Stimulated activated CD4-positive, alpha-beta T cell treated with anti-CD3 and anti-CD28 coated beads, Interleukin-12 subunit alpha, Interleukin-12 subunit beta, amount 100 ng/mL, for 48 hours (primary cell): ENCODE measurements at places on chromosomes 4 and X.

DNA sequence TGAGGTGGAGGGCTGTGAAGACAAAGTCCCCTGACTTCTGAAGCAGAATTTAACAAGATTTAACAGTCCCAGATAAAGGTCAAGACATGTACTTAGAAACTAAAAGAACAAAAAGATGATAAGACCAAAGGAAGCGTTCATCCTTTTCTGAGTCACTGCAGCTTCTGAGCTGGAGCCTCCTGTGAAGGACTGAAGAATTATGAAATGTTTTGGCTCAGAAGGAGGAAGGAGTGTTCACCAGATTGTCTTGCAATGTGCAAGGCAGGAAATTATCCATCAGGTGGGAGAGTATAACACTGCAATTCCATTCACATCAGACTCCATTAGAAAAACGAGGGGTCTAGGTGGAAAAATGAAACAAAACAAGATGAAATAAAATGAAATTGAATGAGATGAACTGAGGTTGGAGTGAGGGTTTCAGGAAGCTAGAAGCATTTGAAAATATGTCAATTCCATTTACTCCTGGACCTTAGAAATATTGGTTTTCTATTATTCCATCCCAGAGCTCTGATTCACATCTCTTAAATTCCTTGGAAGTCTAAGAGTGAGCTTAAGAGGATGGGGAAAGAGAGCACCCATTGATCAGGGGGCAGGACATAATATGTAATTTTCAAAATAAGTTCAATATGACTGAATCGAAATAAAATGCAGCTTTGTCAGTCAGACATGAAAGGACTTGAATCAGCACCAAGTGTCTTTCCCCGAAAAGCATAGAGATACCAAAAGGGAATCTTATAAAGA lies 186.1 kb upstream of the LNX1 start:
- DNase-seq = no peak

GRCh38 chrX:1152090-1152489 lies 60.4 kb downstream of the CRLF2 start:
- no peak for DNase-seq

DNA sequence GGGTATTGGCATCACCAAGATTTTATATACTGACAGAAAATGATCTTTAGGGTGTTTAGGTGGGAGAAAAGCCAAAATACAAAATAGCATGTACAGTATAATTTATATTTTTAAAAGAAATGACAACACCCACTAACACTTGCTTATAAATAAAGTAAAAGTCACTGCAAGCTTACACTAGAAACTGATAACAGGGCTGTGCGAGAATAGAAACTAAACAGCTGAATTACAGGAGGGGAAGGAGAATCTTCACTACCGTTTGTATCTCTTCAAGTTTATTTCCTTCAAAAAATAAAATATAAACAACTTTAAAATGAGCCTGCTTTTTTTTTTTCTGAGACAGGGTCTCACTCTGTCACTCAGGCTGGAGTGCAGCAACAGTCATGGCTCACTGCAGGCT lies 22.8 kb downstream of the GRSF1 start:
- DNase-seq = no peak

DNA sequence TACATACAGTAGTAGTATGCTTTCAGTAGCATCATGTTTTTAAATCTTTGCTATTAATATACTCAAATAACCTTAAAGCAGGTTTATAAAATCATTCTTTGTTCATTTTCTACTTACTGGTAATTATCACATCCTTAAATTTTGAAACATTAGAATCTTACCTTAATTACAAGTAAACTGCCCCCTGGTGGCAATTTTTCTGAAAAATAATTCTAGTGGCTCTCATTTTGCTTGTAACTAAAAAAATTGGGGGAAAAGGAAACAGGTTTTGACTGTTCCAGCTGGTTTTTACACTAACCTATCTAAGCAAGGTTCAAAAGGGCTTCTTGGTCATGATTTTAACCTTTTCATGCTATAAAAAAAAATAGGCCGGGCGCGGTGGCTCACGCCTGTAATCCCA lies 18.5 kb upstream of the DCAF4L1 start:
- DNase-seq = peak; percentile 17

DNA sequence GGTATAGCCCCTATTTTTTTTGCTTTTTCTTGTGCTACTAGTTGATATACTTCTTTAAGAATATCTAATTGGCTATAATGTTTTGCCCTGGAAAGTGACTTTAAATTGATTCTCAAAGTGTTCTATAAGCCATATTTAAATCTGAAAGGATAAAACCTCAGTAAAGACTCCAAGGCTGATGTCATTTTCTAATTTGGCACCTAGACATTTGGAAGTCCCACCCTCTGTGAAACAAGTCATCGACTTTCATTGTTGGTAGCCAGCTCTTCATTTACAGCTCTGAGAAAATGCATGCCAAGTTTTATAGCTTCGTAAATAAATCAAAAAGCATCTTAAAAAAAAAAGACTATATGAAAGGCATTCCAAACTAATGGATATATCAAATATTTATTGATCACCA lies 18.0 kb upstream of the STAG2 start:
- no peak for DNase-seq

GRCh38 chrX:42943051-42943974 lies 165.3 kb upstream of the PPP1R2C start:
- no peak for DNase-seq

- no peak for DNase-seq
Observed at GRCh38 chr4:25879991-25880651, 17.3 kb upstream of the SEL1L3 start.

- no peak for DNase-seq
Observed at GRCh38 chr4:24973404-24973746, 57.4 kb downstream of the LGI2 start.

- DNase-seq = no peak
Observed at GRCh38 chrX:33385546-33385945, 174.2 kb upstream of the DMD start.

GRCh38 chr4:121428721-121429120 lies 47.9 kb upstream of the QRFPR start:
- no peak for DNase-seq

- DNase-seq = no peak
Observed at GRCh38 chr4:183863155-183863825, 41.8 kb upstream of the STOX2 start.

DNA sequence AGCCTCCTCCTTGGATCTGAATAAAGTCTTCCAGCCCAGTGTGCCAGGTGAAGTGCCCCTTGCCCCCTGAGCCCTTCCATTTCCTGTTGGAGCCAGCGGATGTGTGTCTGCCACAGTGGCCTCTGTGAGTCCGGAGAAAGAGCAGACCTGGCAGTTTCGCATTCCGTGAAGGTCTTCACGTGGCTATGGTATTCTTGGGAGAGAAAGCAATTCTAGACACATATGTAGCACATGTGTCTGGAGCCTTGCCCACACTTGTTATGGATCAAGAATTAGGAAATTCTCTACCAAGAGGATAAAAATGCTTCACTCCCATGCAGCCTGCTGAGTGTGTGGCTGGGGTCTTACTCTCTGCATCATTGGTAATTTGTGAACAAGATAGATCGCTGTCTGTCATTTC lies 130.9 kb downstream of the REPS2 start:
- DNase-seq = no peak

GRCh38 chr4:84490663-84491062 lies 8.4 kb downstream of the NKX6-1 start:
- DNase-seq = no peak

DNA sequence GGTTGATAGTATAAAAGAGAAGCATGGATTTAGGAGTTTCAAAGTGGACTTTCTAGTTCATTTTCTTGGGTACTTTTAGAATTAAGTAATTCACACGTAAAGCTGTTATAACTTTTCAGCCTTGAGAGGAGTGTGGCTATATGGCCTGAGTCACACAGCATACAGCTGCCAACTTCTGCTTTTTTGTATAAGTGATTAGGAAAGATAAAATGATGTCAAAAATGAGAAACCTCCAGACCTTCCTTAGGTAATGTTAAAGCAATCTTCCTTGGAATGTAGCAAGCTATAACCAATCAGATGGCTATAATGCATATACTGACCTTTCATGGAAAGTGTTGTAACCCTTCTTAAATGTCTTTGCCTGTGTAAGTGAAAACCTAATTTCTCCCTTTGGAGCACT lies 39.2 kb downstream of the RAB40AL start:
- no peak for DNase-seq

DNA sequence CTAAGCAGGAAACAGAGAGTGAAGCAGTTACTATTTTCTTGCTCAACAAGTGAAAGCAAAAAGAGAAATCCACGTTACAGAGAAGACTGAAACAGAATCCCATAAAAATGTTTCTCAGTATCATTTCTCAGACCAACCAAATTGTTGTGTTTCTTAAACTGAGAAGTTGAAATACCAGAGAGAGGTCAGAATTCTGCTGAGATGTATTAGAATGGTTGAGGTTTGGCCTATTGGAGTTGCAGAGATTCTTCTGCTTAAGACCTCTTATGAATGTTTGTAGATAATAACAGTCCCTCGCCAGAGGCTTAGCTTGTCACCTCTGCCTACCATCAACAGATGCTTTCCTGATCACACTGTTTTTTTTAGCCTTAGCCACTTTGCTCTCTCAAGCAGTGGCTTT lies 481.4 kb downstream of the TRIML1 start:
- DNase-seq = no peak

- no peak for DNase-seq
Observed at GRCh38 chr4:105352826-105353225, 121.0 kb downstream of the PPA2 start.

GRCh38 chr4:43765514-43765913 lies 683.1 kb downstream of the KCTD8 start:
- DNase-seq = no peak

- no peak for DNase-seq
Observed at GRCh38 chrX:13742397-13743176, 8.0 kb downstream of the OFD1 start.

DNA sequence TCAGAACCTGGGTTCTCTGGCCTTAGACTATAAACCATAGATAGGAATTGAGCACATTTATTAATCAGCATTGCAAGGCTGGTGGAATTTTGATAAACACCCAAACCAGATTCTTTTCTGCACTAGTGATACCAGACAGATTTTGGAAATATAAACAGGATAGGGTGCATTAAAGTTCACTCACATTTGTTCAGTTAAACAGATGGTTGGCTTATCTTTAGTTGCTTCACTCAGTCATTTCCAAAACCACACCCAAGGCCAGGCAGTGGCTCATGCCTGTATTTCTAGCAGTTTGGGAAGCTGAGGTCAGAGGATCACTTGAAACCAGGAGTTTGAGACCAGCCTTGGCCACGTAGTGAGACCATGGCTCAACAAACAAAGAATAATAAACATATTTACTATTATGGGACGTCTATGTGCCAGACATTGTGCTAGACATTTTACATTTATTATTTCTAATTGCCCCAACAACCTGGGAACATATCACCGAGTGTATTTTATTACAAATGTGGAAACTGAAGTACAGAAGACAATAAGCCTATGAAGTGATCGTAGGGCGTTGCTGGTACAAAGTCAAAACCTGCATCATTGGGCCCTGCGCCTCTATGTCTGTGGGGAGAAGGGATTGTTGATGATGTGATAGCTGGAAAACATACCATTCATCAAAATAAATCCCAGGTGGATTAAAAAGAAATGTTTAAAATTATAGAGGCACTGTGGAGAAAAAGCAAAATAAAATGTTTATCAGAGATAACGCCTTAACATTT lies 15.0 kb downstream of the ADD1 start:
- DNase-seq = no peak

- DNase-seq = no peak
Observed at GRCh38 chr4:70808151-70808550, 31.5 kb downstream of the GRSF1 start.

DNA sequence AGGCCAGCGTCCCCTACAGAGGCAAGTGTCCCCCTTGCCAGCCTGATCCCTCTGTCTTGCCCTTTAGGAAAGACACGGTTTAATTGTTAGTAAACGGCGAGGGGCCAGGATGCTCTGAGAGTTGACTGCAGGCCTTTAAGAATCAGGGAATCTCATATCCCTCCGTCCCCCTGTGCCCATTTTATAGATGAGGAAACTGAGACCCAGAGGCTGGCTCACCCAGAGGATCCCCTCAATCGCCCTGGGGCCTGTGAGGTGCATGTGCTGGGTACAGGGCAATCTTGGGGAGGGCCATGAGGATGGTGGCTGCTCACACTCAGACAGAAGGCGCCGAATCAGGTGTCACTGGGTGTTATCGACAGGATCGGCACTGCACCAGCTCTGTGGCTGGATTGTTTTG lies 575 bp downstream of the ZNF185 start:
- DNase-seq = no peak

DNA sequence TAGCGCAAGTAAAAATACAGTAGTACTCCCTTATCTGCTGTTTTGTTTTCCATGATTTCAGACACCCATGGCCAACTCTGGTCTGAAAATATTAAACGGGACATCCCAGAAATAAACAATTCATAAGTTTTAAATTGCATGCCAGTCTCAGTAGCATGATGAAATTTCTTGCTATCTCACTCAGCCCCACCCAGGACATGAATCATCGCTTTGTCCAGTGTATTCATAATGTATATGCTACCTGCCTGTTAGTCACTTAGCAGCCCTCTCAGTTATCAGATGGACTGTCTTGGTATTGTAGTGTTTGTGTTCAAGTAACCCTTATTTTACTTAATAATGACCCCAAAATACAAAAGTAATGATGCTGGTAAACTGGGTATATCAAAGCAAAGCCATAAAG lies 158.2 kb upstream of the DDIT4L start:
- DNase-seq = no peak

GRCh38 chr4:12615822-12616221 lies 868.3 kb downstream of the RAB28 start:
- DNase-seq = no peak

GRCh38 chr4:118772081-118772766 lies 63.7 kb downstream of the SEC24D start:
- DNase-seq = no peak

- no peak for DNase-seq
Observed at GRCh38 chr4:158854236-158854635, 85.4 kb downstream of the FNIP2 start.

- DNase-seq = no peak
Observed at GRCh38 chr4:70737006-70737405, 15.2 kb downstream of the RUFY3 start.

DNA sequence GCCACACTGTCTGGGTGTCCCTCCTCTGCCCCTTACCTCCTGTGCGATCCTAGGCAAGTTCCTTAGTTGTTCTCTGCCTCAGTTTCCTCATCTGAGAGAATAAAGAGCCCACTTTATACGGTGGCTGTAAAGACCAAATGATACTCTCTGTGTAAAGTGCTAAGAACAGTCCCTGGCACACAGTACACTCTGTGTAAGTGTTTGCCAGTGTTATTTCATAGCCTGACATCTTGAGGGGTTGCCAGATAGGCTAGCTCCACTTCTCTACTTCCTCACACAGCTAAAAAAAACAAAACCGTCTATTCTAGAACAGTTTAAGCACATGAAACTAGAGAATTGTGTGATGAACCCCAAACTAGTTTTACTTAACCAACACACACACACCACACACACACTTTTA lies 17.1 kb downstream of the SPON2 start:
- no peak for DNase-seq

DNA sequence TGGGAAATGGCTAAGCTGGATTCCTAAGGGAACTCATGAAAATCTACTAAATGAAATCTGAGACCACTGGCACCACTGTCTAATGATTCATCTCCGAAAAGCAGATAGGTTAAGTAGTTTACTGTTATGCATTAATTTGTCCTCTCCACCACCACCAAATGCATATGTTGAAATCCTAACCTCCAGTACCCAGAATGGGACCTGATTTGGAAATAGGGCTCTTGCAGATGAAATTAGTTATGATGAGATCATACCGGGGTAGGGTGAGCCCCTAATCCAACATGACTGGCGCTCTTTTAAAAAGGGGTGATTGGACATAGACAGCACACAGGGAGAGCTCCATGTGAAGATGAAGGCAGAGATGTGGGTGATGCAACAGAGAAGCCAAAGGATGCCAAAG lies 124.9 kb upstream of the GUCY1A1 start:
- no peak for DNase-seq
